ENCODE measurements at places on chromosomes 12 and 14.
A peak's percentile ranks its signal among the peaks of the same experiment; 100 is the strongest.

DNA sequence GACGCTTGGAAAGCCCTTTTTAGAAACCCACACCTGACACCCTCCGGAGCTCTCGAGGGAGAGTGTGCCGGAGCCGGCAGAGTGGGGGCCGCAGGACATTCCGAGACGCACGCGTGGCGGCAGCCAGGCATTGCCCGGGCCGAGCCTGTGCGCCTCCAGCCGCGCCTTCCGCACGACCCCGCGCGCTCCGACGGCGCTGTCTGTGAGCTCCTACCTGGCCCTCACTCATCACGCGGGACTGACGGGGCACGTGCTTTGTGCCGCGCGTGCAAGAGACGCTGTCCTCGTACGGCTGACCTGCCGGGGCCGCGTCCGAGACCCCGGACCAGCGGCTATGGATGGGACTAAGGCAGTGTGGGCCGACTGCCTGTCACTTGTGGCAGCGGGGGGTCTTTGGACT is 5.2 kb downstream of the GALNT9 start:
- no peak for DNase-seq

- DNase-seq: no peak
These were observed 8.5 kb downstream of the COX14 start for GRCh38 chr12:50120521-50120920.

DNA sequence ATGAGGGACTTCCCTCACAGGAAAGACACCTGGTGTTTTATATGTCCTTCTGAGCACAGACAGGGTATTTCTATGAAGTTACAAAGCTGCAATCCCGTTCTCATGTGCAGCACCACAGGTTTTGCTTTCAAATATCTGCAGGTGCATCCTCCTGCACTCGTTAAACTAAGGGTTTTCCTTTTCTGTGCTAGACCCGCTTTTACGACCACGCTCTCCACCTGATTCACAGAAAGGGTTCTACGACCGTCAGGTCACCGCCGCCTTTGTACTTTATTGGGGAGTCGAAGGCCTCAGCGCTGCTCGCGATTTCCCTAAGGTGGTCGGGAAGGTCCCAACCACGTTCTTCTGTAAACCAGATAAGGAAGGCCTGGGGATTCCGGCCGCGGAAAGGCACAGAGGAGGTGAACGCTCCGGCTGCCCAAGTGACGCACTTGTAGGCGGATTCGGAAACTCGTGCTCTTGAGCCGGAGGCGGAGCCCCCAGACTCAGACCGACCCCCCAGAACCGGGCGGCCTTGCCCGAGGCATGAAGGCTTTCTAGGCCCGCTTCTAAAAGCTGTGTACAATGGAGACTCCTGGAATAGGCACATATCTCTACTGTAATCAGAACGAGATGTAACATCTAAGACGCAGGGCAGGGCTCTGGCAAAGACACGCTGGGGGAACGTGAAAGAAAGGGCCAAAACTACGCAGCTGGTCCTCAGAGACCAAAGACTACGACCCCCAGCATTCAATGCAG is 995 bp upstream of the HSP90B1 start:
- peak; percentile 96 for DNase-seq

GRCh38 chr14:60632257-60632656 is 17.0 kb downstream of the SIX1 start:
- DNase-seq: no peak

DNA sequence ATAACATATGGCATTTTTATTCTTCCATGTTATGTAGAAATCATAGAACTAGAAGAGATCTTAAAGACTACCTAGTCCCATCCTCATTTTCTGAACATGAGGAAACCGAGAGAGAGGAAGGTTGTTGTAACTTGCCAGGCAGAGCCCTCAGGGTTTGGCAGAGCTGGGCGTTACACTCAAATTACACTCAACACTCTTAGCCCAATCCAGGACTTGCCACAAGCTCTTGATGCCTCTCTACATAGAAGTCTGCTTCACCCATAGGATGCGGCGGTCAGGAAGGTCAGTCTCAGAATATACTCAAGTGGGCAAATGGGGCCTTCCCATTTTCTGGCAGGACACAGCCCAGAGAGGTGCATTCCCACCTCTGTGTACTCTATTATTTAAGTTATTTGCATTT is 208.1 kb downstream of the ZFP36L1 start:
- no peak for DNase-seq

Data from umbilical cord (tissue), 2 donors.